ENCODE measurements at places on chromosomes 11 and 22. TPM values are rescaled to one million over a fixed set of nuclear protein-coding genes. Genes with fewer than 3 reads are reported as not detected.
A peak's percentile ranks its signal among the peaks of the same experiment; 100 is the strongest.

The IFTAP gene
- 30.2 TPM for polyA plus RNA-seq

The SHANK2 gene
- polyA plus RNA-seq = 0.05 TPM

The SLC22A12 gene
- polyA plus RNA-seq = not detected

The FOLH1 gene
- 1.2 TPM for polyA plus RNA-seq

DNA sequence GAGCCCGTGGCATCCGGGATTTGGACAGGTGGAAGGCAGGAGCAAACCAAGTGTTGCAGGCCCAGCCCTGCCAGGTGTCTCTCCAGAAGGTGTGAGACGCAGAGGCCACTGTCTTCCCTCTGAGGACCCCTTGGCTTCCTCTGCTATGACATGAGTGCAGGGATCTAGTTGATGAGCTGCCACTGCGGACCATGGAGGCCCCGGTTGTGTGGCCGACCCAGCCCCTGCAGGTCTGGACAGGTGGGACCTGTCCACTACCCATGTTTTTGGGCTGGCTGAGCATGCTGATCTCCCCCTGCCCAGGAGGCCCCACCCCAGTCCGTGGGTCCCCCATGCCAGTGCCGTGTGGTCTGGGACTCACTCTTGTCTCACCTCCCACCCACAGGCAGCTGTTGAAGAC lies 22.9 kb downstream of the PRR5 start:
- DNase-seq = no peak

GRCh38 chr11:13720940-13721339 lies 52.5 kb downstream of the FAR1 start:
- no peak for DNase-seq

GRCh38 chr11:125956391-125957134 lies 10.7 kb downstream of the VSIG10L2 start:
- DNase-seq = peak; percentile 67

DNA sequence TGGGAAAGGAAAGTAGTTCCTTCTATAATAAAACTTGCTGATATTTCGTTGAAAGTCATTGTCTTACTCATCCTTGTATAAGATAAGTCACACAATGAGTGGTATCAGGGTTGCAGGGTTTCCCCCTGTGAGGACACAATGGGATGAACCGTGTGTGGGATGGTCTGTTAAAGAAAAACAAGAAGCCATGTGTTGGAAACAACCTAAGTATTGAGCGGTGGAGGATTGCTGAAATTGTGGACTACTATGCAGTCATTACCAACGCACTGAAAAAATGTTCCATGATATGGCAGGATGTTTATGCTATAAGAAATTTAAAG lies 28.6 kb downstream of the PTPRJ start:
- no peak for DNase-seq

- no peak for DNase-seq
These were observed 17.5 kb upstream of the CDC42EP2 start for GRCh38 chr11:65297026-65297672.

GRCh38 chr11:32891657-32892354 lies 805 bp upstream of the QSER1 start:
- DNase-seq = no peak

All from ovary (tissue), 10 donors.